ENCODE measurements at places on chromosomes 6 and 20.

GRCh38 chr6:41901882-41902519 is 6.8 kb upstream of the USP49 start:
- no peak for DNase-seq

DNA sequence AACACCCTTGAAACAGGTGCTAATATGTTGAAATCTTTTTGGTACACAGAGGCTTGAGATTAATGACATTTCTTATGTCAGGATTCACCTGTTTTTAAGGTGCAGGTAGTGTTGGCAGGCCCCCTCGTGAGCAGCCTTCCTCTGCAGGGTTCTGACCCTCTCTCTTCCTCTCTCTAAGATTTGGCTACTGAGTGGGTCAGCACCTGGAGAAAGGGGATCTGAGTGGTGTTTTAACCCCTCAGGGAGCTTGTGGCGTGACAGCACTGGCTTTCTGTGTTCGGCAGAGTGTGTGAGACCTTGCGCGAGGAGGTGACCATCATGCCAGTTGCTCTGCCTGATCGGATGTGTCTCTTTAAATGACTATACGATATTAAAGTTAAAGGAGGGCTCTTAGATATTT is 37.1 kb downstream of the HIVEP1 start:
- DNase-seq: no peak

DNA sequence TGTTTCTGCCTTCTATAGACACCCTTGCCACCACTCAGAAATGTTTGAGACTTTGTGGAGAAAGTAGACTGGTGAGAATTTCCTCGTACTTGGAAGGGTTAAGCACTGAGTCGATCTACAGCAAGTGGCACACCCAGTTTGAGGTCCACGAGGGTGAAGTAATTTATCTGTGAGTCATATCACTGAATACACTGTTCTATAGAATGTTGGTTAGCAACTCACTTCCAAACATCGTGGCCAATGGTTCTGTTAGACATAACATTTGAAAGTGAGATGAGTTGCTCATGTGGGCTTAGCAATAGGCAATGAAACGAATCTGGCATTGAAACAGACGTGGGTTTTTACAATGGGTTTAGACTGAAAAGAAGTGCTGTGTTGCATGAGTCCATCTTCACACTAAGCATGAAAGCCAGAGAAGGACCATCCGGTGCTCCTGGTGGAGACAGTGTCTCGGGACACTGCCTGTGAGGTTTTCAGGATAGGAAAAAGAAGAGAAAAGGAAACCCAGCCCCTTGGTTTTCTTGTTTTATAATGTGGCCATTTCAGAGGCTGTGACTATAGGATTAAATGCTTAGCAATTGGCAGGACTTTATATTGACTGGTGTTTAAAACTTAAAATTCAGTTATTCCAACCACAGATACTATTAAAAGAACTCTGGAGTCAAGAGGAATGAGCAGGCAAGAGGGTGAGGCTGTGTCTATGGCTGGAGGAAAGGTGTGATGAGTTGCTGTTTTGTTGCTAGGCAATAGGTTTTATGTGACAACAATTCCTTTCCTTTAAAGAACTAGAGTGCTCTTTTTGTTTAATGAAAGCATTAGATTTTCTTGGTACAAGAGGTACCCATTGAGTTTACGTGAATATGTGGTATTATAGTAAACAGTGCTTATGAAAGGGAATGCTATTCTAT is 31.0 kb upstream of the EZR start:
- DNase-seq: no peak

DNA sequence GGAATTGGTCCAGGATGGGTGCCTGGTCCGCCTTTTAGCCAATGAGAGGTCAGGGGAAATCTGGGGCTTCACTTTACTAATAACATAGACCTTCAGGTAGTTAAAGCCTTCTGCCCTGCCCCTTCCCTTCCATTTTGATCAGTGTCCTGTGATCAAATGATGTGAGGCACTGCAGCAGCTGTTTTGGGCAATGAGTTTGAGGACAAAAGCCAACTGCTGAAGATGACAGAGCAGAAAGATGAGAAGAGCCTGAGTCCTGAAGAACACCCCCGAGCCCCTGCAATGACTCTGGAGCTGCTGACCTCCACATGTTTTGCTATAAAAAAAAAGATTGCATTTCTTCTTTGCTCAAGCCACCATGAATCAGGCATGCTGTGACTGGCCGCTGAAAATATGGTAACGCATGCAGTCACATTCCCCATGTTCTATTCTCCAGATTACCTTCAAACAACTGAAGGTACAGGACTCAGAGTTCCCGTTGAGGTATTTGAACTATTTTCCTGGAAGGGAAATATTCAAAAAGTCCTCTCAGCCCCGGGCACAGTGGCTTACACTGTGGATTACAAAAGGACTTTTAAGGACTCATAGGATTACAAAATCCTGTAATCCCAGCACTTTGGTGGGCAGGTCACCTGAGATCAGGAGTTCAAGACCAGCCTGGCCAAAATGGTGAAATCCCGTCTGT is 45.7 kb upstream of the B4GALT5 start:
- DNase-seq: no peak

DNA sequence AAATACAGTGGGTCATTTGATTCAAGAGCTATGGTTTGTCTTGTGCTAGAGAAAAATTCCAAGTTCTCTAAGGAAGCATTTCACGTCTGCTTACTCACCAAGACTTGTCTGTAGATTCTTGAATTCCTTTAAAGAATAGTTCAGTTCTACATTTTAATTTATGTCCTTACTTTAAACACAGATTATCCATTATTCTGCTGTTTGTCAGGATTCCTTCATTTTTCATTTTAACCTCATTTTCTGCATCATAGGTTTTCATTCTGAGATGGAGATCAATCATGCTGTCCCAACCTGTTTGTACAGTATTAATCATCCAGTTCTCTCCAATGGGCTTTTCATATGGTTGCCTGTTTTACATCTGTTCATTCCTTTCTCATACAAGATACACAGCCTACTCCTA is 24.5 kb upstream of the POPDC3 start:
- no peak for DNase-seq

GRCh38 chr6:136656121-136656520 is 105.9 kb upstream of the MAP7 start:
- DNase-seq: no peak
